ENCODE measurements at places on chromosomes 16 and 17.

GRCh38 chr16:67169011-67169451 lies 1.3 kb upstream of the NOL3 start:
- DNase-seq, result no peak

DNA sequence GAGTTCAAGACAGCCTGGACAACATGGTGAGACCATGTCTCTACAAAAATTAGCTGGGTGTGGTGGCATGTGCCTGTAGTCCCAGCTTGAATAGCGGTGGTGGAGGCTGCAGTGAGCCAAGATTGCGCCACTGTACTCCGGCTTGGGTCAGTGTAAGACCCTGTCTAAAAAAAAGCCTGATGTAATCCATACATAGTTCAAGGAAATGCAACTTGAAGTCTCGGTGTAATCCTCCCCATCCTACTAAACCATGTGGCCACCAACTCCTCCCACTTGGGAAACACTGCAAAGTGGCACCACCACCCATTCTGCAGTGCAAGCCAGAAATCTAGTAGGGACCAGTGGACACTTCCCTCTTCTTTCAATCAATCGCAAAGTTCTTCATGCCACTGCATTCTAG lies 5.4 kb upstream of the KPNB1 start:
- peak; percentile 76 for DNase-seq

GRCh38 chr17:36723459-36724025 lies 122.2 kb downstream of the MRM1 start:
- DNase-seq, result no peak

DNA sequence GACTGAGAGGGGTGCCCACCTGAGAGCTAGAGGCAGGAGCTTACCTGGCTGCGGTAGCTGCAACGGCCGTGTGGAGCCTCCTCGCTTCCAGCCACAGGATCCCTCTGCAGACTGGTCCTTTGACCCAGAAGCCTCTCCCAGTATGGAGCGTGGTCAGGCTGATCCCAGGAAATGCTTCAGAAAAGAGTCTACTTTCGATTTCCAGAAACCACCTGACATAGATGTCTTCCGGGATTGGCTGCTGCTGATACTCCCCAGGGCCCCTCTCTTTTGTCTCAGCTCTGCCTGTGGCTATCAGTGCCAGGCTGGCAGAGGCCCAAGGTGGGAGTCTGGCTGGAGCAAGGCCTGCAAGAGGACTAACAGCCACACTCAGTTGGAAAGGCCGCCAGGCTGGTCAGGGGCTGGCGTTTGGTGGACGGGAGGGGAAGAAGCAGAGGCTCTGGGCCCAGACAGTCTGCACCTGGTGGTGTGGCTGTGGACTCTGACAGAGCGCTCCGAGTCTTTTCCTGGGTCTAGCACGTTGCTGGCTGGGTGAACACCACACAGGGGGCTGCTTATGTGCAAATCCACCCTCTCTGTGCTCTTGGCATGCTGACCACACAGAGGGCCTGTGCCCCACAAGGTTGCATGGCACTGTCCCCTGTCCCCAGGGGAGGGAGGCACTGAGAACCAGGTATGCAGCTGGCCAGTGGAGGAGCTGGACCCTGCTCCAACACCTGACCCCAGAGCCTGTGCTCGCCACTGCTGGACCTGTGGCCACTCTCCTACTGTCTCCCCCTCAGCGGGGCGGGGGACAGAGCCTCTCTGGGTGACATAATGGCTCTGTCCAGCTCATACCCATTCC lies at the start of gene LGALS3BP:
Gene LGALS3BP (minus strand): TSS at position 144 of the 844 bp plus-strand sequence. CDS start 2,732 bp downstream, outside the sequence.
- DNase-seq, result peak; percentile 32

- DNase-seq, result no peak
These were observed 306.7 kb downstream of the CNTNAP4 start for GRCh38 chr16:76583945-76584344.

GRCh38 chr17:43418441-43419374 lies 19.9 kb downstream of the ARL4D start:
- DNase-seq, result peak; percentile 91

DNA sequence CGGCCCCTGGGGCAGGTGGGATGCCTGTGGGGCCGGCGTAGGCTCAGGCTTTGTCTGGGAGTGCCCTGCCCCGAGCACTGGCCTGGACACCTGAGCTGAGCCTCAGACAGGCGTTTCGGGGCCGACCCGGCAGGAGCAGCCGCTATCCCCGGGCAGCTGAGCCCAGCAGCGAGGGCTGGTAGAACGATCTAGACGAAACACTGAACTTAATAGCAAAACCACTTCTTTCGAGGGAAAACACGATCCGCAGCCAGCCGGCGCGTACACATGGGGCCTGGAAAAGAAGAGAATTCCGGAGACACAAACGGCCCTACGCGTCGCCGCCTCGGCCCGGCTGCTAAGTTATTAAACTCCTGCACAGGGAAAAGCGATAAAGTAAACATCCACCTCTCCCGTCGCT lies 22.0 kb upstream of the SSTR5 start:
- DNase-seq, result no peak

DNA sequence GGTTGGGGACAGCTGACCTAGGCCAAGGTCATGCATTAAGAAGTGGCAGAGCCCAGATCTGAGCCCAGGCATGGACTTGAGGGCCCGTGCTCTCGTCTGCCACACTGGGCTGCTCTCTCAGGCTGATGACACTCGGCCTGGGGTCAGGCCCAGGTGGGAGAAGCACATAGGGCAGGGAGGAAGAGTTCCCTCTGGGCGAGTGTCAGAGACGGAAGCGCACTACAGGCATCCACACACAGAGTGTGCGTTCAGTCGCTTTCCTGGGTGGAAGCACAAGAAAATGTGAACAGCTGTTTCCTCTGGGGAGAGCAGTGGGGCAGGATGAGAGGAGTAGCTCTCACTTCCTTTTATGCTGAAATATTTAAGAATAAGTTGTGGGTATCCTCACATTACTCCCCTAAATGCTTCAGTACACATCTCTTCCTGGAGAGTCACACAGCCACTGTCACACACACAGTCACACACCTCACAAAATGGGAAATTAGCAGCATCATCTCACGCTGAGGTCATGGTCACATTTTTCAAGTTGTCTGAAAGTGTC lies 59.7 kb downstream of the B9D1 start:
- peak; percentile 51 for DNase-seq

GRCh38 chr17:48542114-48542656 lies 2.7 kb downstream of the HOXB2 start:
- no peak for DNase-seq

- no peak for DNase-seq
These were observed 170.4 kb downstream of the SALL1 start for GRCh38 chr16:50980666-50981065.

DNA sequence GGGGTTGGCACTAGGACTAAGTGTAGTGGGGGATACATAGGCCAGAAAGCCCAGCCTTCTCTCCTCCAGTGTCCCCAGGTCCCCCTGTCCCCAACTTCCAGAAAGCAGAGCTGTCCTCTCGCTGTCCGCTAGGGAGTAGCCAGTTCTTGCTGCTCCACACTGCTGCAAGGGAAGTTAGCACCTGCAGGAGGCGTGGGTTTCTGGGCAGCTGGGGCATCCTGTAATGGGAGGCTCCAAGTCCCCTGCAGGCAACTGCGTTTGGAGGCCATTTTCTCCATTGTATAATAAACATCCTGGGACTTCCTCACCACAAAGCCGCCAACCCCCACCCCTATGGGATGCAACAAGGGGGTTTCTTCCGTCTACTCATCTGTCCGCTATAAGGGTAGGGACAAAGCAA lies 1.7 kb downstream of the RPRML start:
- DNase-seq, result peak; percentile 63

GRCh38 chr17:81340607-81341515 lies 45.8 kb upstream of the SLC38A10 start:
- DNase-seq, result no peak

DNA sequence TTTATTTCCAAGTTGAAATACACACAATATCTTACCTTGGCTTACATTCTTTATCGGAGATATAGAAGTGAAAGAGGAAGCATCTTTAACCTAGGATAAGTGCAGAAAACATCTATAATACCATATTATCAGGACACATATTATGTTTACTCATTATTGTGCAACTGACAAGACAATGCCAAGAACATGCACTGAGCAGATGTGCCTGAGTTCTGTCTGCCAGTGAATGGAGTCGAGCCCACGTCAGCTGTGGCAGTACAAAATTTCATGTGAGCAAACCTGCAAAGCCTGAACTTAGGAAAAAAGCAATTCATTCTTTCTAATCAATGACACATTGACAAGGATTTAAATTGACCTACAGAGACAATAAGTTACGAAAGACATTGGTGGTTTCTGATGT lies 154.4 kb downstream of the AXIN2 start:
- DNase-seq, result no peak

DNA sequence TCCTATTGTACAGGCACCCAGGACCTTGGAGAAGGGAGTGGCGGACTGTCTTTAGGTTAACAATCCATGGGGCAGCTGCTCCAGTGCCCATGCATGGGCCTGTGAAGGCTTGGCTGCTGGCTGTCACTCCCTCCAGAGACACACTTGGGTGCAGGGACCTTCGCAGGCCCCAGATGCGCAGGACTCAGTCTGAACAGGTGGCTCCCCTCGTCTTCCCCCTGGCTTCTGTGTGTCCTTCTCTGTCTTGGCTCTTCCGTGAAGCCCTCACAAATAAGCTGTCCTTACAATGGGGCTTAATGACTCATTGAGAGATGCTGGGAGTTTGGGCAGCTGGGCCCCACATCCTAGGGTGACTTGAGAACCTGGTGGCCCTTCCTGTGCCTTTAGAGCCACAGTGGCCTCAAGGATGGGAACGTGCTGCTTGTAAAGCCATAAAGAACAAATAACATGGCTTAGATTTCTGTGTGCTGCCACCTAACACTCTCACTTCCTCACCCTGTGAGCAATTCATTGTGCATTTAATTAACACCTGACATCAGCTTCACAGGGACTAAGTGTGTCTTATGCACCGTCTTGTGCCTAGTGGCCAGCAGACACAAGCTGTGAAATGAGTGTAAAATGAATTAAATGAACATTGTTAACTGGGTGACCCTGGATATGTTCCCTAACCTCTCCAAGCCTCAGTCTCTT lies 340.7 kb downstream of the SNX29 start:
- no peak for DNase-seq

GRCh38 chr16:57556941-57557541 lies 14.6 kb downstream of the ADGRG5 start:
- no peak for DNase-seq

- peak; percentile 75 for DNase-seq
These were observed 14.2 kb upstream of the SLC38A10 start for GRCh38 chr17:81309140-81309858.

GRCh38 chr17:66971264-66971663 lies 6.8 kb downstream of the CACNG4 start:
- DNase-seq, result no peak

DNA sequence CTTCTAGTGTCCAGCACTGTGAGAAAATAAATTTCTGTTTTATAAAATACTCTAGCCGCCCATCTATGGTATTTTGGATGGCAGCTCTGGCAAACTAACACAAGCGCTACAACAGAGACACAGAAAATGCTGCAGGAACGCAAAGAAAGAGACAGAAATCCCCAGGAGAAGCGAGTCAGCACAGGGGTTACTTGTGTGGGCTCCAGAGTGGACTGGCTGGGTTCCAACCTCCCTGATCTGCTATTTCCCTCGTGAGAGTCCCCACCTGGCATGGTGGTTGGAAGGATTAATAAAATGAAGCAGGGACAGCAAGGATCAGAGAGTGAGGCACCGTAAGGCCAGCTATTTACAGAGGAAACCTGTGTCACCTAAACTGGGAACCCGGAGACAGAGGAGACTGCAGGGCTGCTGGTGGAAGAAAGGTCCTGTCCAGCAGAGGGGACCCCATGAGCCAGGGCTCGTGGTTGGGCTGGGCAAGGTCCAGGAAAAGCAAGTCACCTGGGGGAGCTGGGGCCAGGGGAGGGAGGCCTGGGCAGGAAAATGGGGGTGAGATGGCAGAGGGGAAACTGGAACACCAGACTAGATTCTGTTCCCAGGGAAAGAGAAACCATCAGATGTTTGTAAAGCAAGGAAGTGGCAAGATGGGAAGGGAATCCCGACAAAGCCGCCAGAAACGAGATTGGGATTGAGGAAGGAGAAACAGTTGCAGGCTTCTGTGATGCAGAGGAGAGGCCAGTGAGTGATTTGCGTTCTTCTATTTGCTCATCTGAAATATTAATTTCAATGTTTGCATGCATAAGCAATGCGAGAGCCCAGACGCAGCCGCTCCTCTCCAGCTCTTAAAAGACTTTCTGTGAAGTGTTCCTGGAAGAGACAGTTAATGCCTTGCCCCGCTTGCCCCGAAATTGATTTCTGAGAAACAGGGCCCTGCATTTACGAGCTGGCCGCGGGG lies 63.0 kb upstream of the TEKT3 start:
- no peak for DNase-seq

GRCh38 chr17:51912939-51913338 lies 245.6 kb downstream of the CA10 start:
- no peak for DNase-seq

DNA sequence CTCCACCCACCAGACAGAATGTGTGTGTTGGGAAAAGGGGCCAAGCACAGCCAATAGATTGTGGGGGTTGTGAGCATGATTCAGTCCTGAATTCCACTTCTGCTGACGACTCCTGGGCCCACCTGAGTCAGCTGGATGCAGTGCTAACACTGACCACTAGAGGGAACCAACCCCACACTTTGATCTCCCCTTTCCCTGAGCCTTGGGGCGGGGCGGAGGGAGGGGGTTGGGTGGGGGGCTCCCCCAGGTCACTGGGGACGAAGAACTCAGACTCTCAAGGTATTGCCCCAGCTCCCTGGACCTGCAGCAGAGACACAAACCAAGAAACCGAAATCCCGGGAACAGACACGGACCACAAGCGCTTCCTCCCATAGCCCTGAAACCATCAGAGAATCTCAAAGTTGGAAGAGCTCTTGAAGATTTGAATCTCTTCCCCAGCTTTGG lies 621 bp upstream of the CSHL1 start:
- DNase-seq, result peak; percentile 37

DNA sequence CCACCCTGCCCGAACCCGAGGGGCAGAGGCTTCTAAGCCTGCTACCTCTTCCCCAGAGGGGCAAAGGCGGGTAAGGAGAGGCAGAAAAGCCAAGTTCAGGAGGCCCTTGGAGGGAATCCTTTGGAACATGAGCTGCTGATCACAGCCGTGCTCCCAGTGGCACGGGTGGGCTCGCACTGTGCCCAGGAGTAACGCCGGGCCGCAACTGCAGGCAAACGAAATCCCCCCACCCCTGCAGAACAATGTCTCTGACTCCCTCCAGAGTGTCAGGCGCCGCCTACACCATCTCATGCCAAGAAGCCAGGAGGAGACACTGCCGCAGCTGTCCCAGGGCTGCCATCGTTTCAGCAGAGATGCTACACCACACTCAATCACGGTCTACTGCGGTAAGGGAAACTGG lies 8.9 kb downstream of the P4HB start:
- no peak for DNase-seq

DNA sequence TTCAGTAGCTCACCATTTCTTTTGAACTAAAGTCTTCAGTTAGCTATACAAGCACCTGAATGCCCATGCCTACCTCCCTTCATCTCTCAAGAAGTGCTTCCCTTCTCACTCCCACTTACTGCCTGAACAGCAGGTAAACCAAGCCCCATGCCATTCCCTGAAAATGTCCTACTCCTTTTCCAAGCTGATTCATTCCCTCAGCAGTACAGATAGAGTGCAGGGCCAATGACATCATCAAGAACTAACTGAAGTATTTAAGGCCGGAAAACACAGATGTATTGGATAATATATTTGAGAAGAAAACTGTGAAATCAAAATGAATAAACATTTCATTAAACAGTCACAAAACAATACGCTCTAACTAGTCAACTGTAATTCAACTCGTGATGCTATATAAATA lies 478.8 kb upstream of the CDH11 start:
- no peak for DNase-seq
